Stimulated activated CD8-positive, alpha-beta memory T cell treated with anti-CD3 and anti-CD28 coated beads, Interleukin-2, amount 100 ng/mL, for 48 hours (primary cell): ENCODE measurements at places on chromosomes 13 and 19.

GRCh38 chr13:20394506-20394905, 131.2 kb downstream of the CRYL1 start:
- no peak for DNase-seq

- DNase-seq, result no peak
Observed at GRCh38 chr13:63942372-63942771, 2526.7 kb upstream of the PCDH20 start.

DNA sequence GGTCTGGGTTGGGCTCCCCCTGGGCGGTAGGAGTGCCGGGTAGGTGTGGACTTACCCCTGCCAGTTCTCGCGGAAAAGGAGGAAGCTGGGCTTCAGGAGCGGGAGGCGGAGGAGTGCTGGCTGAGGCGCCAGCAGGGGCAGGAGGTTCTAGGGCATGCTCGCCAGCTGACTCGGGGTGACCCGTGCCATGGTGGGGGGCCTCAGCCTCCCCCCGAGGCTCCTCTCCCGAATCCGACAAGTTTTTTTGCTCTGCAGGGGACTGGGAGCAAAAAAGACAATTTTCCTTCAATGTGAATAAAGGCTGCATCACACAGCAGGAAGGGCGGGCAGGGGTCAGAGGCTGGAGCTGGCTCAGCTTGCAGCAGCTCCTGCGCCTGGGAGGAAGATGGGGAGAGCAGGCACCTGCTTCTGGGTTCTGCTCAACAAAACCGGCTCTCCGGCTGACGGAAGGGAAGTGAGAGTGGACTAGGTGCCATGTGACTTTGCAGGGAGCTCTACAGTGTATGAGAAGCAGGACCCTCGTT, 26.5 kb downstream of the RANBP3 start:
- no peak for DNase-seq

DNA sequence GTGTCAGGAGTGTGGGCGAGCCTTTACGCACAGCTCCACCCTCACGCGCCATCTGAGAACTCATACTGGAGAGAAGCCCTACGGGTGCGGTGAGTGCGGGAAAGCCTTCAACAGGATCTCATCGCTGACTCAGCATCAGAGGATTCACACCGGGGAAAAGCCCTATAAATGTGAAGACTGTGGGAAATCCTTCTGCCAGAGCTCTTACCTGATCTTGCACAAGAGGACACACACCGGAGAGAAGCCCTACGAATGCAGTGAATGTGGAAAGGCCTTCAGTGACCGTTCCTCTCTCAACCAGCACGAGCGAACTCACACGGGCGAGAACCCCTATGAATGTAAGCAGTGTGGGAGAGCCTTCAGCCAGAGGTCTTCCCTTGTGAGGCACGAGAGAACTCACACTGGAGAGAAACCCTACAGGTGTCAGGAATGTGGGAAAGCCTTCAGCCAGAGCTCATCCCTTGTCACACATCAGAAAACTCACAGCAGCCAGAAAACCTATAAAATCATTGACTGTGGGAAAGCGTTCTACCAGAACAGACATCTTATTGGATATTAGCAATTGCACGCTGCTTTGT, 6.9 kb upstream of the ZNF555 start:
- no peak for DNase-seq

GRCh38 chr19:46303322-46303690, 6.5 kb downstream of the HIF3A start:
- no peak for DNase-seq

- peak; percentile 23 for DNase-seq
Observed at GRCh38 chr19:6963937-6964336, 57.3 kb downstream of the MBD3L2B start.

DNA sequence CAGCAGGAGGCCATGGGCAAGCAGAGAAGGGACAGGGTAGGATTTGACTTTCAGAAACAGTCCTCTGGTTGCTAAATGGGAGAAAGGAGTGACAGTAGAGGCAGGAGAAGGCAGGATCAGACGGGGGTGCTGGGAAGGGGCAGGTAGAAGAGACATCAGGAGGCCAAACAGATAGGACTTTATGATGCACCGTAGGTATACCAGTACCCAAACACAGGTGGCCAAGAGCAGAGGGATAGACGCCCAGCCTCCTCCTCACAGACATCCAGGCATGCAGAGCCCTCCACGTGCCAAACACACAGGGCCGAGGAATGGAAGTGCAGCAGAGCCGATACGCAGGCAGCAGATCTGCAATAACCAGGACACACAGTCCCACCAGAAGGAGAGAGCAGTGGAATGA, 1.3 kb upstream of the AXL start:
- DNase-seq, result no peak
